ENCODE measurements at places on chromosomes 2 and 18.

- DNase-seq: peak; percentile 83
These were observed 1.3 kb downstream of the LIPG start for GRCh38 chr18:49563130-49563540.

DNA sequence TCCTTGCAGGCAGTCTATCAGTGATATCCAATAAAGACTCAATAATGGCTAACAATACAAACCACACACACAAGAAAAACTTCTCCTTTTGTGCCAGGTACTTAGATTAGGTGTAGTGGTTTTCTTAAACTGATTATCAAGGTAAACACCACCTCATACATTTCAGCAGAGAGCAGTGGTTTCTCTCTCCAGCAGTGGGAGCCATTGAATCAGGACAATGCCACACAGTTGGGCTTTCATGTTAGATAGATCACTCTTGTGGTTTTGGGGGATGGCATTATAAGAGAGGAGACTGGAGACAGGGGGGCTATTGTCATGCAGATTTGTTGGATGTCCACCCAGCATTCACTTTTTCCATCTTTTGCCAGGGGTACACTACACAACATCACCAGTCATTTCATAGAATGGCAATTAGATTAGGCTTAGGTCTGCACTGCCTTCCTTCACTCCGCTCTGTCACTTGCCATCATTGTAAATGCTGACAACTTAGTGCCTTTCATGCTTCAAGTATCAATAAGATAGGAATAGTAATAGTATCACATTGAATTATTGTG lies 13.6 kb upstream of the IRS1 start:
- peak; percentile 21 for DNase-seq

DNA sequence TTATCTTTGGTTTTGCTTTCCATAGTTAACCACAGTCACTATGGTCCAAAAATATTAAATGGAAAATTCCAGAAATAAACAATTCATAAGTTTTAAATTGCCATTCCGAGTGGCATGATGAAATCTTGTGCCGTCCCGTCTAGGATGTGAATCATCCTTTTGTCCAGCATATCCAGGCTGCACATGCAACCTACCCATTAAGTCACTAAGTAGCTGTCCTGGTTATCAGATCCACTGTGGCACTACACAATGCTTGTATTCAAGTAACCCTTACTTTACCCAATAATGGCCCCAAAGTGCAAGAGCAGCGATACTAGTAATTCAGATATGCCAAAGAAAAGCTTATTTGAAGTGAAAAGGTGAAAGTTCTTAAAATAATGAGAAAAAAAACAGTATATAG lies 10.7 kb downstream of the USP34 start:
- DNase-seq: peak; percentile 72

DNA sequence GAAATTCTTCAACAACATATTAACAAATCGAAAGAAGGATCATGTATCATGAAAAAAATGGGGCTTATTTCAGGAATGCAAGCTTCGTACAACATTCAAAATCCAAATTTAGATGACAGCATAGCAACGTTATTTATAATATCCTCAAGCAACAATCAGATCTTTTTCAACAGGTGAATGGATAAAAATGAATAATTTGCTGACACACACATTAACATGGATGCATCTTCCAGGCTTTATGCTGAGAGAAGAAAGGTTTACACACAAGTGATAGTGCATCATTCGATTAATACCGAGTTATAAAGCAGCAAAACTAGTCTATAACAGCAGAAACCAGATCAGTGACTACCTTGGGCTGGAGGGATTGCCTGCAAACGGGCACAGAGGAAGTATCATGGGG lies 209.5 kb upstream of the TPO start:
- DNase-seq: no peak
